Panc1 (cell line): ENCODE measurements at places on chromosomes 13 and 19.

- no peak for DNase-seq
Measured at GRCh38 chr19:48994035-48994386, 324 bp downstream of the RUVBL2 start.

- DNase-seq: no peak
Measured at GRCh38 chr13:95724252-95724651, 47.3 kb downstream of the DNAJC3 start.

DNA sequence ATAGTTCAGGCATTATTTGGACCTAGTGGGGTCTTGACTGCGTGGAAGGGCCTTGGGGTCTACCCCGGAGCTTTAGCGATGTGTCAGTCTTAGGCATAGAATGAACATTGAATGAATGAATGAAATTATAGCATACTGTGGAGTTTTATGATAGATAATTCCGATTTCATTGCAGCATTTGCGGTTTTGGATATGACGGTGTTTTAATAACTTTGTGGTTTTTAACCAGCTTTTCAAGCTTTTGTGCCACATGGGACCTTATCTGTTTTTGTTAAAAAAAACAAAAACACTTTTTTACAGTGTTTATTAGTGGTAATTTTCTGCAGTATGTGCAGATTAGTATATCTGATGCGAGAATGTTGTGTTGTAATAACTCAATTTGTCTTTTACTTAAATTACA lies 696 bp downstream of the NUP58 start:
- DNase-seq: no peak

DNA sequence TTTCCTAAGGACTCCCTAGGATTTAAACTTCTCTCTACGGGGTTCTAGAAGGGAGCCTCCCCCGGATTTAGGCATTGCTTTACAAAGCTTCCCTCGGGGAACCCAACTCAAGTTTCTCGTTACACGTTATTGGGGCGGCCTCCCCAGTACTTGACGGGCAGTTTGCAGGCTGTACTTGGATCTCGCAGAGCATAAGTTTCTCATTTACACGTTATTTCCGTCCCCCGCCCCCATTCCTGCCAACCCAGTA lies 584 bp downstream of the SMG9 start:
- no peak for DNase-seq

- no peak for DNase-seq
Measured at GRCh38 chr19:4229179-4229931, at the start of gene EBI3. TSS of gene EBI3 (plus strand) at chr19:4229523. CDS start at chr19:4229551, 28 bp downstream.

- DNase-seq: no peak
Measured at GRCh38 chr19:5317321-5317720, 23.3 kb downstream of the PTPRS start.

DNA sequence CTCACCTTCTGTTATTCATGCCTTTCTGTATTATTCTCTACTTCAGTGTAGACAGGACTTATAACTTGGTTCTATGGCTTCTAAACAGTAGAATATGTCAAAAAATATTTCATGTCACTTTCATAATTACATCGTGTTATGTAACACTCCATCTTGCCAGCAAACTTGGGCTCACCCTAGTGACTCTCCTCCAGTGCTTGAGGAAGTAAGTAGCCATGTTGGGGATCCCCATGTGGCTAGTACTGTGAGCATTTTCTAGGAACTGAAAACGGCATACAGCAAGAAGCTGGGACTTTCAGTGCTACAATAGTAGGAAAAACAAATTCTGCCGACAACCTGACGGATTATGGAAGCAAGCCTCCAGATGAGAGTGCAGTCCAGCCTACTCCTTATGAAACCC lies 495.6 kb downstream of the SLITRK6 start:
- DNase-seq: no peak

- no peak for DNase-seq
Measured at GRCh38 chr13:75393839-75394520, 88.0 kb downstream of the TBC1D4 start.
